GM23338 (cell line): ENCODE measurements at places on chromosomes 2 and 18. TPM values are rescaled to one million over a fixed set of nuclear protein-coding genes. Genes with fewer than 3 reads are reported as not detected.

DNA sequence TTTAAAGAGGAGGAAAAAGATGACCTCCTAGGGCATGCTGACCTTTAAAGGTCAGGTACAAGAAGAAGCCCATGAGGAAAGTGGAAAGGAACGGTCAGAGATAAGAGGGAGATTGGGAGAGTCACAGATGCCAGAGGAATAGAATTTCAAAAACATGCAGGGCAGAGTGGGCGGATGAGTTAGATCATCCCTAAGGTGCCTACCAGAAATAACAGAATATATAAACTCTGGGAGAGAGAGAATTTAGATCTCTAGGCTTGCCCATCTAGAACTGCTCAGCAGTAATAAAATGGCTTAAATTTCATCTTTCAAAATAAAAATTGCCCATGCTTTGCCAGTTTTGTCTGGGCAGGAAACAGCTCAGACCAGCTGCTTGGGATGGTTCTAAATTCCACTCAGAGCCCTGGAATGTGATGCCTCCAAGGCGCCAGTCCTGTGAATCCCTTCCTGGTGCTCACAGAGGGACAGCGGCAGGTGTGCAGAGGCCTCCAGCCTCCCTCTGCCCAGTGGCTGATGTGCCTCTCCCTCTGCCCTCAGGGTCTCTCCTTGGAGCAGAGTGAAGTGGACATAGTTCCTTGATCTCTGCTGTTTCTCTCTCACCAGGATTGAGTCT is 130.9 kb downstream of the ANTXR1 start:
- DNase-seq, result no peak

DNA sequence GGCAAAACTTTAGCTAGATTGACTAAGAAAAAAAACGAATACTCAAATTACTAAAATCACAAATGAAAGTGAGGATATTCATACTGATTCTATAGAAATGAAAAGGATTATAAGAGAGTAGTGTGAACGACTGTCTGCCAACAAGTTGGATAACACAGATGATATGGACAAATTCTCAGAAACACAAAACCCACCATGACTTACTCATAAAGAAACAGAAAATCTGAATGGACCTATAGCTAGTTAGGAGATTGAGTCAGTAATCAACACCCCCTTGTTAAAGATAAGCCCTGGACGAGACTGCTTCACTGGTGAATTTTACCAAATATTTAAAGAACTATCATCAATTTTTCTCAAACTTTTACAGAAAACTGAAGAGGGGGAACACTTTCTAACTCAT is 108.8 kb upstream of the TMEM200C start:
- DNase-seq, result no peak

DNA sequence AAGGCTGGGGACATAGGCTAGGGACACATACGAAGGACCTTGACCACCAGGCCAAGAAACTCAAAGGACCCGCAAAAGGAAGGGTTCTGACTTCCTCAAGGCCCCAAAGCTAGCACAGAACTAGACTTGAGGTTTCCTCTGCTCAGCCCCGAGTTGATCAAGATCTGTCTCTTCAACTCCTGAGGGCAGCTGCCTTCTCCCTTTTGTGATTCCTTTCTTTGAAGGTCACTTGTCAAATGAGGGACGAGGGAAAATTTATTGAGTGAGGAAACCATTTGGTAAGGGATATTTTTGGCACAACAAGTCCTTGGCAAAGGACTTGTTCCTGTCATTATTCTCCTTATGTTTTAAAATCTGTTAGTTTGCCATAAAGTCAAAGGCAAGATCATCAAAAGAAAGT is 12.3 kb upstream of the ROCK2 start:
- DNase-seq, result no peak

DNA sequence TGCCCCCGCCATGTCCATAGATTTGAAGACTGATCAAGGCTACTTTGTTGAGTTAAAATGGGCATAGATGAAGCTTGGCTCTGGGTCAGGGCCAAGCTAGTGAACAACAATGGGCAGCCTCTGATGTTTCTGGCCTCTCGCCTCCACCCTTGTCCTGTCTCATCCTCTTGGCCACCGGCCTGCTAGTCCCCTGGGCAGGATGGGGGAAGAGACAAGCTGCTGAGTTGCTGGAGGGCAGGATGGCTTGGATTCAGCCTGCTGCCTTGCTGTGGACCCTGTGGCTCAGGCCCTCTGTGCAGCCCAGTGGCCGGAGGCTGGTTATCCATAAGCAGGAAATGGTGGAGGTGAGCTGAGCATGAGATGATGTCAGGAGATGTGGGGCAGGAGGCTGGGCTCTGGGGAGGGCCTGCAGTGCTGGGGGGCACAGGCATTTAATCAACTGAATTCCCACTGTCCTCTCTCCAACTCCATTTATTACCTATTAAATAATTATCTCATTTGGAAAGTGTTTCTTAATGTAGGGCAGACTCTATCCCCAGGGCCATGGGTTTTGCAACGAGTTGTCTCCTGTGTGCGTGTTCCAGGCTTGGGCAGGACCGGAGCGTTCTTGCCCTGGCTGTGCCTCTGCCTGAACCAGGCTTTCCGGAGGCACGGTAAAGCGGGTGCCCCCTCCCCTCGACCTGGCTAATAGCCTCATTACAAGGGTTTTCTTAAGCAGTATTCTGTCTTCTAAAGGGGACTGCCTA is 122.9 kb downstream of the GLI2 start:
- no peak for DNase-seq

The UGT1A6 gene
- total RNA-seq, result not detected in 2 replicates

The PRSS56 gene
- 0.31 TPM in 1 of 2 replicates, not detected in the other for total RNA-seq

- DNase-seq, result peak; percentile 69
Observed at GRCh38 chr2:210617732-210618330, 61.4 kb downstream of the CPS1 start.

The SMAD7 gene
- total RNA-seq, result 28.8 and 29.8 TPM in 2 replicates

DNA sequence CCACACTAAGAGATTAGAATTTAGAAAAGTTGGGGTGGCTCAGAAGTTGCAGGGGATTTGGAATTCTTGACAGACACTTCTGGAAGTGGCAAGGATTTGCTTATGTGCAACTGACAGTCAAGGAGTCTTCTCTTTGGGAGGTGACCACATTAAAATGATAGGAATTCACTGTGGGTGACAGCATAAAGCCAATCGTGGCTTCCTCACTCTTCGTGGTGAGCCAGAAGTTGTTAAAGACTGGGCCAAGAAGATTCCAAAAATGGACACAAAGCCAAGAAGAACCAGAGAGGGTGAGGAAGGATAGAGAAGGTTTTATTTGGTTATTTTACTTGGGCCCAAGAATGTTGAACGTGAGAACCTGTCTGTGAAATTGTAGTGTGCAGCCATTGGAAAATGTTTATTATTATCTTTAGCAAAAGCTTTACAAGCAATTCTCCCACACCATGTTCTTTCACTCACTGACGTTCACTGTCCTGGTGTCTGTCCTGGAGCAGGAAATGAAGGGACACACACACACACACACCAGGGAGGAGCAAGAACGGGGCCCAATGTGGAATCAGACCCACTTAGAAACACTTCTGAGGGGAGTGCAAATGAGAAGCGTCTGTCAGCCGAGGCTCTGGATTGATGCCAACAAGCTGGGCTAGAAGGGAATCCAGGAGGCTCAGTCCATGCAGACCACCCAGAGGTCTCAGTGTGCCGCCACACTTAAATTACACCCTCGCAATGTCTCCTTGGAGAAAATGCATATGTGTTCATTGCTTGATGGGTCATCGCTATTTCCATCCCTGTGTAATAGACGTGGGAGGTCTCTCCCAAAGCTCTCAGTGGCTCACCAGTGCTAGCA is 37.2 kb downstream of the STEAP3 start:
- DNase-seq, result no peak

GRCh38 chr2:236718207-236718992 is 148.8 kb downstream of the ACKR3 start:
- no peak for DNase-seq

GRCh38 chr2:166067229-166067628 is 60.6 kb downstream of the SCN1A start:
- no peak for DNase-seq

GRCh38 chr2:233584210-233584609 is 17.6 kb upstream of the USP40 start:
- DNase-seq, result no peak

The ALK gene
- 0.16 and 0.35 TPM in 2 replicates for total RNA-seq

- no peak for DNase-seq
Observed at GRCh38 chr18:11810379-11810778, 40.8 kb upstream of the CHMP1B start.

GRCh38 chr18:72181241-72181764 is 362.8 kb downstream of the CBLN2 start:
- no peak for DNase-seq

DNA sequence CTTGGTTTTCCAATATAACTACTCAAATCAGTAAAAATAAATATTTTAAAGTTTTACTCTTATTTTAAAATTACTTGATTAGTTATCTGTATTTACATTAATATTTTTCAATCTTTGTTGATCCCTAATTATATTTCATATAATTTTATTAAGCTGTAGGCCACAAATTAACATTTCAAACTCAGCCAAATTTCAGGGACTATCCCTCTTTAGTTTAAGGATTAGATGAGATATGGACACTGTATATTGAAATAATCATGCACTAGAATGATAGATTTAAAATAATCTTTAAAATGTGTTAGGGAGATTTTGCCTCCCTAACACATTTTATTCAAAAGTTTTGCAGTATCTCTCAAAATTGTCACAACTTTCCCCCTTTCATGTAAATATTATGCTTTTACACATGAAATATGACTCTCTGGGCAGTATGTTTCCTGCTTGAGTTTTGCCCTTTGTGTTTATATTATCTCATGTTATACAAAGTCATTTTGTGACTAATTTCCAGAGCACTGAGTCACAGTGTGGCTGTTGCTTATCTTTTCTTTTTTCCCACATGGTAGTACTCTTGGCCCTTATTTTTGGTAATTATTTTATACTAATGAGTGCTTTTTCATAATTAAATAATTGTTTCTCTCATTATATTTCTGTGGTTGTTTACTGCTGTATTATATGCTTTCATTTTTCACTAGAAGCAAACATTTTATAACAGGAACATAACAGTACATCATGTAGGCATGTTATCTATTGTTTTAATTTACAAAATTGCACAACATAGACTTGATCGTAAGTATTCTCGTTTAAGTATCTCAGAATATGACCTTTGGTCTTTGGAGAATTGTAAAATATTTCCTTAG is 1.2 kb downstream of the TFPI start:
- DNase-seq, result no peak

DNA sequence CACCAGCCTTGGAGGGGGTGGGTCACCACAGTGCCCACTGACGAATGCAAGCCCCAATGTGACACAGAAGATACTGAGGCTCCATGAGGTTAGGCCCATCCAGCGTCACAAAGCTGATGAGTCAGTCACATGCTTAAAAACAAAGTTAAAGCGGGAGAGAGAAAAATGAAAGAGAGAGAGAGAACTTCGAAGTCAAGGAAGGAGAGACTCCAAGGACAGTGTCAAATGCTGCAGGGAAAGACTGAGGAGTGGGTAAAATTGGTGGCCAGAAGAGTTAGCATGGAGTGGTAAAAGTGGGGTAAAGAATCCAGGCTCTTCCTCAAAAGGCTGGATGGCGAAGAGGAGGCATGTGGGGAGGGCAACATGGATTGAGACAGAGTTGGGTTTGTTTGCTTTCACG is 201.9 kb upstream of the CCDC150 start:
- DNase-seq, result no peak

The CNRIP1 gene
- total RNA-seq, result 5.9 and 6.9 TPM in 2 replicates

The ZBTB7C gene
- total RNA-seq, result 0.14 and 0.47 TPM in 2 replicates

The BOLL gene
- 0.04 TPM in 1 of 2 replicates, not detected in the other for total RNA-seq

DNA sequence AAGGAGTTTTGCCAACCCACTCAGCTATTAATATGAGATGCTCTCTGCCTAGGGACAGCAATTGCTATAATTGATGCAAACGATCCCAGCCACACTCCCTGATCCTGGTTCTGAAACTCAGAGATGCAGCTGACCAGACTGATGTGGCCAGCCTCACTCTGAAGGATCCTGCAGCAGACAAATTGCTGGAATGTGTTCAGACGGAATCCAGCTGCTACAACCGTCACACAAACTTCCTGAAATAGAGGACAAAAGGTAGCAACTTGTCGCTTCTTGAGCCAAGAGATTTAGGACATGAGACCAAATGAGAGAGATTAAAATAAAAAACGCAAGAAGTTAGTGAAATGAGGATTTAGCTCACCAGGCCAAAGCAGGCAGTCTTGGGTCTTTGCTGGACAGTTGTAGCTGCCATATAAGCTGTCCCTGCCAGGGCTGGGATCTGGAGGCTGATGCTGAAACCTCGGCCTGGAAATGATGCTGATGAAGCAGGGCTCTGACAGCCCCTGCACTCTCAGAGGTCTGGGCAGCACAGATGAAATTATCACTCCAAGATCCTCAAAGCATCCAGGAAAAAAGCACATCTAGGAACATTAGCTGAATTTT is 8.3 kb upstream of the YWHAQ start:
- no peak for DNase-seq

The SOS1 gene
- total RNA-seq, result 21.9 and 25.2 TPM in 2 replicates

The FBXO36 gene
- total RNA-seq, result 7.6 and 9.0 TPM in 2 replicates

GRCh38 chr2:69667805-69668382 is 24.4 kb upstream of the AAK1 start:
- DNase-seq, result peak; percentile 39

GRCh38 chr2:201882353-201883090 is 76.2 kb downstream of the CDK15 start:
- DNase-seq, result peak; percentile 70

GRCh38 chr18:58172031-58172430 is 128.0 kb downstream of the NEDD4L start:
- DNase-seq, result no peak

DNA sequence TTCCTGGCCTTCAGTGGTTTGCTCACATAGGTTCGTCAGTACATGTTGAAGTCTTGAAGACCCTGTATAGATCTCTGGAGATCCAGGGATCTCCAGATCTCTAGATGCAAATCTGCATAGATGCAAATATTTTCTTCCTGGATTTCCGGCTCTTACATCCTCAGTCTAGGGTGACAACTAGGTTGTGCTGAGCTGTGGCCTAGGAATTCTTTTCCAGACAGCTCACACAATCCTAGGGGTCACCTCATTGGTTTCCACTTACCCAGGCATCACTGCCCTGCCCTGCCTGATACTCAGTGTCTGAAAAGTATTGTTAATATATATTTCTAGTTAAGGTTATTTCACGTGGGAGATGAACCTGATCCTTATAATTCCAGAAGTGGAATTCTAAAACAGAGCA is 105.1 kb upstream of the TTC27 start:
- no peak for DNase-seq

The IL1RN gene
- total RNA-seq, result not detected in 2 replicates

GRCh38 chr2:122652670-122653069 is 897.2 kb downstream of the TSN start:
- no peak for DNase-seq

DNA sequence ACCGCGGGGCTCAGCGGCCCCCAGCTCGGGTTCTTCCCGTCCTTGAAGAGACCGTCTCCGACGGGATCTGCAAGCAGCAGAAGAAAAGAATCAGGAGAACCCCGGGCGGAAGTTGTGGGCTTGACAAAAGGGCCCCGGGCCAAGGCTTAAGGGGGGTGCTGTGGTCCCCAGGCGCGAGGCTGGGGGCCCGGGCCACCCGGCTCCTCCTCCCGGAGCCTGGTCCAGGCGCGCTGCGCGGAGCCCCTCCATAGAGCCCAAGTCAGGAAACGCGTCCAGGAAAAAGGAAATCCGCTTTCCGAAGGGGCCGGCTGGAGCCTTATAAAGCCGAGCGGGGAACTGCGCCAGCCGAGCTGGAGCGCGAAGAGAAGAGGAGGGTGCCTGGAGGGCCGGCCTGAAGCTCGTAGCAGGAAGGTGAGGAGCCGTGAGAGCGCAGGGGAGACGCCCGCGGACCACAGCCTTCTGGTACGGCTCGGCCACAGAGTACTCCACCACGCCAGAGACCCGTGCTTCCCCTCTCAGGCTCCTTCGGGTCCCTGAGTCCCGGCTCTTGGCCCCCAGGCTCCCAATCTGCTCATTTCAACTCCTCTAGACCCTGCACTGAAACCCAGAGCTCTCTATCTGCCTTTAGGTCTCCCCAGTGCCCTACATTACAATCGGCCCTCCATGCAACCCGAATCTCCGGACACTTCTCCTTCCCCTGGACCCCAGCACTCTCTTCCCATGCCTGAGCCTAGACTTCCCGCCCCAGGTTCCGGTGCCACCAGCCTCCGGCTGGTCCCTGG is 554 bp downstream of the FEV start:
- DNase-seq, result peak; percentile 73
